CD4-positive, alpha-beta memory T cell (primary cell): ENCODE measurements at places on chromosomes 2 and 18.

DNA sequence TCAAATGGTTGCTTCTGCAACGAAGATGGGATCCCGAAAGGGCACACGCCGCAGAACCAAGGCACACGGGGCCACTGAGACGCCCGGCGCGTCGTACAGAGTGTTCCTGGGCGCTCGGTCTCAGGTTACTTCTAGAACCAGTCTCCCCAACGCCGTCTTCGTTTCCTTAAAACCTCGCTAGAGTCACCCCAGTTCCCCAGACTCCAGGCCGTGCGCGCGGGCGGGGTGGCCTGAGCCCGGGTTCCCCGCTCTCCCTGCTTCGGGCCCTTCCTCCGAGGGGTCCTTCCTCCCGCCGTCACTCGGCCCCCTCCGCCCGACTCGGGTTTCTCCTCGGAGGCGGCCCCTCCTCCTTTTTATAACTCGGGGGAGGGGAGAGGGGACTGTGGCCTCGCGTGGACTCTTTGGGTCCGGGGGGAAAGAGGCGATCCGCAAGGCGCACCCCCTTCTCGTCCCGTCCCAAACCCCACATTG lies 774 bp upstream of the FZD7 start:
- DNase-seq = peak; percentile 36

- DNase-seq = no peak
Observed at GRCh38 chr2:36530178-36530982, 67.6 kb downstream of the FEZ2 start.

DNA sequence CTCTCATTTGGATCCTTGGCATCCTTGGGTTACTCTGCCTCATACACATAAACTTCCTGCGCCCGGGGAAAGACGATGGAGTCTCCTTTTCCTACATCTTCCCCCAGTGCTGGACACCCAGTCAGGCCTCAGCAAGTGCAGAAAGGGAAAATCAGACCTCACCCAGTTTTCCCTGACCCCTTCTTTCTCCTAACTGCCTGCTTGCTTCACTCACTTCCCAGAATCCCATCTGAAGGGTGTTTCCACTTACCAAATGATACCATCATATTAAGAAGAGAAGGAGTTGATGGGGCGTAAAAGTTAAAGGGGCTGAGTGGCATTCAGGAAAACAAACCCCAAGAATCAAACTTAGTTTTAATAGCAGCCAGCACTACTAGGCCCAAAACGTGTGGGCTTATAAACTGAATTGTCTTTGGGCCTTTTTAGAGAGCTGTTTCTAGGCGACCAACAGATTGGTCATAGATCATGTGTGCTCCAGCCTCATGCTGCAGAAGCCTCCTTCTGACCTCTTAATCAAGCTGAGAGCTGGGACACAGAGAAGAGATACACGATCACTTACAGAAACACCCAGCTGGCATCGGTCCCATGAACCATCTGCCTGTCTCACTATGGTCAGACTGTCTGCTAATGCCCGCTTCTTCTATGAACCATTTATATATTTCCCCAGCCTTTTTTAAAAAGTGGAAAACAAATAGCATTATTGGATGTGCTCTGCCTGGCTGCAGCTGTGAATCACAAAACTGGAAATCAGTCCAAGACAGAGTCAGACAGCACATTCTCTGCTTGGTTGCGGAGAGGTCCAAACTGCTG lies 165.7 kb upstream of the SLC14A2 start:
- DNase-seq = no peak

DNA sequence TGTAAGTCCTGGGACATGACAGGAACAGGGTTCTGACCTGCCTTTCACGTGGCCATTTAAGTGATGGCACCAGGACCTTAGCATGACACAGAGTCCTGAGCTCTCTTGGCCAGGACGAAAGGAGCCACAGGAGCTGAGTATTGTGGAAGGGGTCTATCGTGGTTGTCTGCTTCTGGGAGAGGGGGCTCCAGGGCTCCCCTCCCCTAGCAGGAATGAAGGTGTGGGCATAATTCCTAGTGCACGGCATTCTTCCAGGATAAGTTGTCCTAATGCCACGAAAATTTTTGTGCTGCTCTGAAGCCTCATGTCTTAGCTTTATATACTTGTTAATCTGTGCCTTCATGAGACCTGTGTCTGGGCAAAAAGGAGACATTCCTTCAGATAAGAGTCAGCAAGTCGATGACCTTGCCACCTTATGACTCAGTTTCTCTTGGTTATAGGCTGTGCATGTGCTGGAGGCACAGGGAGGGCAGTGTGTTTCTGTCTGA lies 17.1 kb downstream of the GATA6 start:
- no peak for DNase-seq

GRCh38 chr2:99602476-99602875 lies 112.7 kb upstream of the REV1 start:
- no peak for DNase-seq

- no peak for DNase-seq
Observed at GRCh38 chr18:9340472-9340871, 5.9 kb downstream of the TWSG1 start.

DNA sequence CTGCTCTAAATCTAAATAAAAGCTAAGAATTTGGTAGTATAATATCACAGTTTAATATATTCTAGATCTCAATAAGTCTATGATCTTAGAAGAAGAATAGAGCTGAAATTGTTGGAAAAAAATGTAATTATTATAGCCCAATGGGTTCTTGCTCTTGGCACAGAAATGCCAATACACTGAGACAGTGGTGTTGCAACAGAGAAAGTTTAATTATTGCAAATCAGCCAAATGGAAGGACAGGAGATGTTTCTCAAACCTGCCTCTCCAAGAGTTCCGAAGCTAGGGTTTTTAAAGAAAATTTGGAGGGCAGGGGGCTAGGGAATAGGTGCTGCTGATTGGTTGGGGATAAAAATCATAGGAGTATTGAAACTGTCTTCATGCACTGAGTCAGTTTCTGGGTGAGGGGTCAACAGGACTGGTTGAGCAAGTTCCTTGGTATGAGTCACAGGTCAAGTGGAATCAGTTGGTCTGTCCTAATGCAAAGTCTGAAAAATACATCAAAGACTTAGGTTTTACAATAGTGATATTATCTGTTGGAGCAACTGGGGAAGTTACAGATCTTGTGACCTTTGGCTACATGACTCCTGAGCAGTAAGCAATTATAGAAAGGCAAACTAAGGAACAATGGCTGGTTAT lies 228.6 kb downstream of the CD226 start:
- DNase-seq = no peak

GRCh38 chr2:191247381-191248057 lies 2.3 kb downstream of the MYO1B start:
- no peak for DNase-seq

DNA sequence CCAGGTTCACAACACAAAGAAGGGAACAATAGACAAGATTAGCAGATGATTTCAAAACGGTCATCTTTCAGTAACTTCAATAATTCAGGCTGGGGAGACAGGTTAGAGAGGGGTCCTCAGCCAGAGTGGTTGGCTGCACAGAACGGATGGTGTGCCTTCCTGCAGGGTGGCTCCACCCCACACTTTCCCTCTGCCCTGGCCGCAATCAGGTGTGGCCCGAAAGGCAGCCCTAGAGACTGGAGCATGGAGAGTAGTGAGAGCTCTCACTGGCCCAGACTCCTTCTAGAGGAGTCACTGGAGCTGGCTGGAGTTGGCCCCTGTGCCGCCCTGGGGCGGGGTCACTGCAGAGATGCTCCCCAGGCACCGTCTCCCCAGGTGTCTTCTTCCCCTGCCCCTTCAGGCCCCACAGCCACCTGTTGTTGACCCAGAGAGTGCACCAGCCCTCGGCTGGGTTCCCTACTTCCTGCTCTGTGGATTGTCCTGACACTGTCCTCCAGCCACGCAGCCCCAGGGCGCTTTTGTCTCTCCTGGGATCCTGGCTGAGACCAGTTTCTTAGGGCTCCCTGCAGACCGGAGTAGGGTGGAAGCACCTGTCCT lies 126.8 kb downstream of the PXDN start:
- no peak for DNase-seq

DNA sequence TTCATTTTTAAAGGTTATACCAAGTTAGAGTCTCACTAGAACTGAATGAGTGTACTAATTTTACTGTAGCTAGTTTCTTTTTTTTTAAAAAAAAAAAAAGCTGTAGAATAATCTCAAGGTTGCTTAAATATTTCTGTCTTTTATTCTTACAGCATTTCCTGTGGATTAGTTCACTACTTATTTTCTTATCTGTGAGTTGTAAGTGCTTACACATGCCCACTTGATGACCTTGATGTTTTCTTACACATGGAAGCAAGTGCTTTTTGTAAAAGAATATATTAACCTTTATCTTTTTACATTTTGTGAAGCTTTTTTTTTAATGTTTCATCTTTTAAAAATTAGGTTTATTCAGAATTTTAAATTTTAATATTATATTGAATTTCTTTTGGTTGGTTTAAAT lies 57.8 kb downstream of the MSH2 start:
- no peak for DNase-seq

DNA sequence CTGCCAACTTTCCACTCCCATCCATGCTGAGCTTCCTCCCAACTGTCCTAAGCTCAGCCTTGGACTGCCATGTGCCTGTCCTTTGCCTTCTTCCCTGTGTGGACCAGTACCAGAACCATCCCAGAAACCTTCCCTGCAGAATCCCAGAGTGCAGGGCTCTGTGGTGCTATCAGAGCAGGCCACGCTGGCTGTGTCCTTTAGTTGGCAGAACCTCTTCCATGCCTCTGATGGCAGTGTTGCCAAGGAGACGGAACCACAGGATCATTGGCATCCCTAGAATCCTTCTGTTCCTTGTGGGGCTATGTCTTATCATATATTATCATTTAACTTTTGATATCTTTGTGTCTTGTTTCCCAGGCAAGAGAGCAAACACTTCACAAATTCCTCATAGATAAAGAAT lies 73.0 kb upstream of the NOSTRIN start:
- no peak for DNase-seq

DNA sequence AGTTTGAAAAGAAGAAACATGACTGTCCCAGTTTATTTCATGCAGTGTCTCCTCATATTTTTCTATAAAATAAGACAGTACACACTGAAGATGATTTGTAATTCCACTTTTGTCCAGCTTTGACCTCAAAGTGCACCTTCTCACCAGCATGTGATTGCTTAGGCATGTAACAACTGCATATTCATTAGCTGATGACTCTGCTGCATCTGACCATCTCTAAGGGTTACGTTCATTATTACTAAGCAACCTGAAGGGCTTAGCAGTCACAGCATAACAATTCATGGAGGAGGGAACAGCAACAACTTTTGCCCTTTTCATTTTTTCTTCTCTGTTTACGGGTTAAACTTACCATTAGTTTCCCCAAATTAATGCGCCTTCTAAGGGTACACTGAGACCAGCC lies 330.6 kb upstream of the PIK3C3 start:
- no peak for DNase-seq

DNA sequence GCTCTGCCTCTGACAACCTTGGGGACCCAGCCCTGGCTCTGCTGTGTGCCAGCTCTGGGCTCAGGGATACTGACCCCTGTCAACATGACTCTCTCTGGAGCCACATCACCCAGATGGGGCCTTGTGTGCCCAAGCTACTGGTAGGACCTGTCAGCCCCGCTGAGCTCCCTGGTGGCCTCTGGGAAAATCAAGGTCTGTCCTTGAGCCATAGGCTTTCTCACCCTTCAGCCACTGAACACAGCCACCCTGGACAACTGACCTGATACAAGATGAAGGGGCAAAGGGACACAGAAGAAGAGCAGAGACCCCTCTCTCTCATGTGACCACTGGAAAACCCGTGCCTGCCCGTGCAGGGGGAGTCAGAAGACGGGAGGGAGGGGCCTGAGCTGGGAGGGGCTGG lies 7.8 kb downstream of the CCDC74A start:
- no peak for DNase-seq
